Fibroblast of the aortic adventitia (primary cell): ENCODE measurements at places on chromosomes 2 and 18.
A peak's percentile ranks its signal among the peaks of the same experiment; 100 is the strongest.

DNA sequence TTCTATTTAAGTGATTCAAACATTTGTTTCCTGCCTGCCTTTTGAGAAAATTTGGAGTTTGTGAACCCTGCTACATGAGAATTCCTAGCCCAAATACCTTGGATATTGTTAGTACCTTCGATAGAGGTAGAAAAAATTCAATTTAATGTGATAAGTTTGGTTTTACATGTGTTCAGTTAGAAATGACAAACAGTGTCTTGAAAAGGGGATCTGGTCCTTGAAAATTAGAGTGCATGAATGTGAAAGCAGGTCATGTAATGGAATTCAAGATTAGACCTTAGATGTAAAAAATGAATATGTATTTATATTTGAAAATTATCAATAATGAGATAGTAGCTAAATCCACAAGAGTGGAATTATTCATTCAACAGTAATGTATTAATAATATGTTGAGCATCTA is 70.5 kb downstream of the PIK3C3 start:
- DNase-seq: no peak

- DNase-seq: no peak
These were observed 218.0 kb downstream of the DYSF start for GRCh38 chr2:71671203-71671854.

GRCh38 chr2:175036582-175037018 is 31.4 kb upstream of the CHN1 start:
- peak; percentile 40 for DNase-seq

DNA sequence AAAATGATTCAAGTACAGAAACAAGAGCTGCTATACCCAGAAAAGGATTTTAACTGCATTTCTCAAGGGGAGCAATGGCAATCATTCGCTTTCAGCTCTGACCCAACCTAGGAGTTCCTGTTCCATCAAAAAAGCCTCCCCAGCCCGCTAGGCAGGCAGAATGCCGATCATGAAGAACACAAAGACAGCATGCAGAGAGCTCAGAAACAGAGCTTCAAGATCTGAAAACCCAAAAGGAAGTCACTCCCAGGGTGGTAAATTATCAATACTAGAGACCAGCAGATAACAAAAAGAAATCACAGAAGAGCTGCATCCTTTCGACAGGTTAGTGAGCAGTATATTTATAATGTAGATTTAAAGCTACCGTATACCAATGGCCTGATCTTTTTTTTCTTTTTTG is 84.8 kb upstream of the CRIM1 start:
- no peak for DNase-seq

- DNase-seq: peak; percentile 50
These were observed 57.4 kb upstream of the GLI2 start for GRCh38 chr2:120678251-120678650.

- no peak for DNase-seq
These were observed 619 bp upstream of the MSH6 start for GRCh38 chr2:47782381-47782670.

GRCh38 chr2:182767578-182767977 is 51.5 kb downstream of the DNAJC10 start:
- DNase-seq: peak; percentile 17

GRCh38 chr2:11264007-11264406 is 80.4 kb downstream of the ROCK2 start:
- DNase-seq: no peak

GRCh38 chr2:128685841-128686496 is 367.3 kb upstream of the HS6ST1 start:
- no peak for DNase-seq
